ENCODE measurements at places on chromosomes 1 and 21.

- H3K36me3 ChIP-seq, result no peaks in the 10 kb centered on the region
- H3K4me1 ChIP-seq, result peaks cover 26% of the 10 kb centered on the region
- H3K4me3 ChIP-seq, result no peak overlapping the region
- H3K27ac ChIP-seq, result no peak overlapping the region
- no peaks in the 10 kb centered on the region for H3K27me3 ChIP-seq
These were observed 34.6 kb upstream of the CD55 start for GRCh38 chr1:207286786-207287468.

DNA sequence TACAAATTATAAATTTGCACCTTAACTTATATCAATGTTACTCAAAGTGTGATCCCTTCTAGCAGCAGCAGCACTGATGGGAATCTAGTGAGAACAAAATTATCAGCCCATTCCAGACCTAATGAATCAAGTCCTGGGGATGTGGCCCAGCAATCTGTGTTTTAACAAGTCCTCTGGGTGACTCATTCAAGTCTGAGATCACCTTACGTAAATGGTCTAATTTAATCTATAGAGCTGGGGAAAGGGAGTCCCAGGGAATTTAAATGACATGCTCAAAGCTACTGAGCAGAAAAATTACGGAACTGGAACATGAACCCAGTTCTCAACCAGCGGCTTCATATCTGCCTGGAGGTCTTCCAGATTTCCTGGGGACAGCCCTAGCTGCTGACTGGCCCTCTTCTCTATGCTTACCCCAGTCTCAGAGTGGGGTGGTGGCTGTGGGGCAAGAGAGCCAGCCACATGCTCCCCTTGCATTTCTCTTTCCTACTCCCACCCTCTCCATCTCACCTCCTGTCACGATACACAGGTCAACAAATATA, 220.0 kb downstream of the TM2D1 start:
- H3K27me3 ChIP-seq, result no peaks in the 10 kb centered on the region
- no peak overlapping the region for H3K27ac ChIP-seq
- no peak for DNase-seq

DNA sequence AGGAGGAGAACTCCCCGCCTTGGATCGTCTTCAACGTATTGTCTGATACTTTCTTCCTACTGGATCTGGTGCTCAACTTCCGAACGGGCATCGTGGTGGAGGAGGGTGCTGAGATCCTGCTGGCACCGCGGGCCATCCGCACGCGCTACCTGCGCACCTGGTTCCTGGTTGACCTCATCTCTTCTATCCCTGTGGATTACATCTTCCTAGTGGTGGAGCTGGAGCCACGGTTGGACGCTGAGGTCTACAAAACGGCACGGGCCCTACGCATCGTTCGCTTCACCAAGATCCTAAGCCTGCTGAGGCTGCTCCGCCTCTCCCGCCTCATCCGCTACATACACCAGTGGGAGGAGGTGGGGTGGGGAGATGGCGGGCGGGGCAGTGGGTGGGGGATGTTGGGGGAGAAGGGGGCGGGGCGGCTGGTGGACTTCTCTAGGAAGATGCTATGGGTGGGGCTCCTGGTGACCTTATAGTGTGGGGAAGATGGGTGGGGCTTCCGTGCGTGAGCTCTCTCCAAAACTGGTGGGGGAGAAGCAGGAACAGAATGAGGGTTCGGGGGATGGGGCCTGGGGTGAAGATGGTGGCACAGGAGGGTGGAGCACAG, 5.3 kb downstream of the HCN3 start:
- H3K4me3 ChIP-seq, result no peak overlapping the region
- peaks cover 16% of the 10 kb centered on the region for H3K4me1 ChIP-seq
- H3K27ac ChIP-seq, result no peak overlapping the region
- no peak for DNase-seq
- H3K36me3 ChIP-seq, result peaks cover 20% of the 10 kb centered on the region

GRCh38 chr1:201539561-201540431, 869 bp downstream of the NAV1 start:
- H3K4me1 ChIP-seq, result peaks cover 61% of the 10 kb centered on the region
- peak overlapping the region; percentile 13 for H3K27ac ChIP-seq
- H3K36me3 ChIP-seq, result peaks cover 26% of the 10 kb centered on the region
- H3K27me3 ChIP-seq, result no peaks in the 10 kb centered on the region
- H3K4me3 ChIP-seq, result peak overlapping the region; percentile 85

- DNase-seq, result no peak
- H3K36me3 ChIP-seq, result no peaks in the 10 kb centered on the region
- H3K27ac ChIP-seq, result no peak overlapping the region
- no peaks in the 10 kb centered on the region for H3K4me1 ChIP-seq
- H3K27me3 ChIP-seq, result peaks cover 62% of the 10 kb centered on the region
- H3K4me3 ChIP-seq, result no peak overlapping the region
These were observed 184.2 kb downstream of the MATN1 start for GRCh38 chr1:30538993-30539867.

DNA sequence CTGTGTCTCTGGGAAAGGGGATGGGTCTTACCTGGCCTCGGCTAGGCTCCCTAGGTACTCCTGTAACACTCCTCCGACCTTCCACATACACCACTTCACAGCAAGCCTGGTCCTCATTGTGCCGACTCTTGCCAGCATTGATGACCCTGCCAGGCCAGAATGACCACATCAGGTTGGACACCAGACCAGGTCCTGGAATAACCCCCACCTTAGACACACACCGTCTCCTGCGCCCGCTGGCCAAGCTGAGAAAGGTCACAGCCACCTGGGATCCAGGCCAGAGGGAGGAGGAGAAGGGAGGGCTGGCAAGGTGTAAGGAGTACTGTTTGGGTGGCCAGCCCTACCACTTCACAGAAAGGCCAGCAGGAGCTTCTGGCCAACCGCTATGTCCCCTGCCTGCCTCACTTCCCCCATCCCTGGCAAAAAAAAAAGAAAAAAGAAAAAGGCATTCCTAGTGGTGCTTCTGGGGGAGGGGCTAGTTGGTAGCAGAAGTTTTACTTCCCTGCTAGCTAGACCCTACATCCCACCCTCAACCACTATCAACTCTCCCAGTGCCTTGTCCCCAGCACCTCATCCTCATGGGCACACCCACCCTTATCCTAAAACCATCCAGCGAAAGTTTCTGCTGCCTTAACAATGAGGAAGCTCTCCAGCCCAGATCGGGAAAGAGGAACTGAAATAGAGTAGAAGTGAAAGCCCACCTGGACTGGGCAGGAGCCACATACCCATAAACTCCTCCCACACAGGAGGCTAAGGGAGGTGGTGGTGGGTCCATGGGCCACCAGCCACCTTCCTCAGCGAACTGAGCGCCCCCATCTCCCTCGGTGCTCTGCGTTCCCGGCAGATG, 1.4 kb downstream of the PPM1J start:
- no peak overlapping the region for H3K27ac ChIP-seq
- H3K27me3 ChIP-seq, result peaks cover 7% of the 10 kb centered on the region
- peak overlapping the region; percentile 71 for H3K4me3 ChIP-seq
- DNase-seq, result no peak

DNA sequence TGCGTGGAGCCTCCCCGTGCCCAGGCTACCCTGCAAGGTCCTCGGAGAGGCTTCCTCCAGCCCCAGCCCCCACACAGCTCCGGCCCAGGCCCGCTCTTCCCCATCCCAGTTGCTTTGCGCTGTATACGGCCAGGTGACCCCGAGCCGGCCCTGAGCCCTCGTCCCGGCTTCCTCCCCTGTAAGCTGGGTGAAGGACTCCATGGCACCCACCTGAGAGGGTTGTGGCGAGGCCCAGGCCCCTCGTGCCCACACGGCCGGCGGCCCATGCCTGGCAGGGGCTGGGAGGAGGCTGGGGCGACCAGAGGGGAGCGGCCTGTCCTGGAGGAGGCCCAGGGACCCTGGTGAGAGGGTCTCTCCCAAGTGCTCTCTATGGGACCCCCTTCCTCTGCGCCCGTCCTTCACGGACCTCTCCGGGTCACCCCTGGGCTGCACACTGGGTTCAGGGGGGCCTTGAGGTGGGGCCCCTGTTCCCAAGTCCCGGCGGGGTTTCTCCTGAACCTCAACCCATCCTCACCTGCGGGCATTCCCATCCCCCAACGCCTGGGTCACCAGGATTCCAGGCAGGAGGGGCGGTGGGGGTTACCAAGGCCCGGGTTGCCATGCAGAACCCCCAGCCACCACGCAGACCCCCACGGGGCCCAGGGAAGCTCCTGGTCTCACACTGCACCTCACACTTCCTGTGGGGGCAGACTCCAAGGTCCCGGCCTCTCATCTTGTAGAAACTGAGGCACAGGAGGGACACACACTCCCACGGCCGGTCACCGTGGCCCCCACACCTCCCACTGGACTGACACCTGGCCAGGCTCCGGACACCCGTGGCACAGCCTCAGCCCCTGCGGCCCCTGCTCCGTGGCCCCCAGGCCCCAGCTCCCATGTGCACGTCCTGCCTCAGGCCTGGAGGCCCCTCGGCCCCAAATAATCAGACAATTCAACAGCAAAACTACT, 25.2 kb downstream of the COL6A1 start:
- H3K4me1 ChIP-seq, result no peaks in the 10 kb centered on the region
- no peak overlapping the region for H3K27ac ChIP-seq
- H3K27me3 ChIP-seq, result no peaks in the 10 kb centered on the region
- no peak for DNase-seq

- peaks cover 24% of the 10 kb centered on the region for H3K4me1 ChIP-seq
- H3K4me3 ChIP-seq, result no peak overlapping the region
- no peaks in the 10 kb centered on the region for H3K27me3 ChIP-seq
- peak; percentile 71 for DNase-seq
- H3K27ac ChIP-seq, result peak overlapping the region; percentile 61
- H3K36me3 ChIP-seq, result no peaks in the 10 kb centered on the region
These were observed 47.5 kb downstream of the HSF2BP start for GRCh38 chr21:43611598-43612369.

- no peaks in the 10 kb centered on the region for H3K4me1 ChIP-seq
- peak; percentile 86 for DNase-seq
- H3K27me3 ChIP-seq, result no peaks in the 10 kb centered on the region
- no peak overlapping the region for H3K27ac ChIP-seq
These were observed 6.1 kb upstream of the EPHB2 start for GRCh38 chr1:22704440-22705067.

GRCh38 chr1:190176776-190177175, 300.9 kb downstream of the BRINP3 start:
- H3K27ac ChIP-seq, result no peak overlapping the region
- H3K4me1 ChIP-seq, result peaks cover 8% of the 10 kb centered on the region
- no peak for DNase-seq
- no peak overlapping the region for H3K4me3 ChIP-seq
- no peaks in the 10 kb centered on the region for H3K27me3 ChIP-seq

DNA sequence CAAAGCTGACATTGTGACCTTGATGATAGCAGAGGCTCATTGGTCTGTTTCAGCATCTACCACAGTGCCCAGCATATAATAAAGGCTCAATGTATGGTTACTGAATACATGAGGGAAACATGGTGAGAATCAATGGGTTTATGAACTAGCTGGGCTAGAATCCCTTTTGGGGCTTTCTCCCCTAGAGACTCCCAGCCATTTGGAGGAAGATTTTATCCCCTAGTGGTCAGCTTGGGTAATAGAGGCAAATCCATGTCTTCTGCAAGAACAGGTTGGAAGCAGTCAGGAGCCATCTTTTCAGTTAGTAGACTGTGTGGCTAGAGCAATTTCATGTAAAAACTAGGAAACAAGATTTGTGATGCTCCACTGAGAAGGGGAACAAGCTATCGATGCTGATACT, 15.8 kb upstream of the REG4 start:
- no peaks in the 10 kb centered on the region for H3K4me1 ChIP-seq
- no peak overlapping the region for H3K27ac ChIP-seq
- H3K4me3 ChIP-seq, result no peak overlapping the region

DNA sequence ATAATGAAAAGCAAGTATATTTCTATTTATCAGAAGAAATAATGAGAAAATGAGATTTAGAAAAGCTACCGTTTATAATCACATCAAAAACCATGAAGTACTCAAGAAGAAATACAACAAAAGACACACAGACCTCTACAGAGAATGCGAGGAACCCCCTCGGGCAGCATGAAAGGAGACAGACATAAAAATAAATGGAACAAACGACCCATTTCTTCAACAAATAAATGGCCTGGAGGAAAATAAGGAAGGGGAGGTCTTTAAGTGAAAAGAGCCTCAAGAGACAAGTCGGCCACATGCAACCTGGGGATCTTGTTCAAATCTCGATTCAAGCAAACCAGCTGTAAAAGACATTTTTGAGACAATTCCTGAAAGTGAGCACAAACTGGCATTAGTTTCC, 6.0 kb downstream of the CFAP74 start:
- no peaks in the 10 kb centered on the region for H3K4me1 ChIP-seq
- H3K27me3 ChIP-seq, result peaks cover 9% of the 10 kb centered on the region

- peaks cover 17% of the 10 kb centered on the region for H3K4me1 ChIP-seq
- DNase-seq, result no peak
- no peak overlapping the region for H3K27ac ChIP-seq
- H3K27me3 ChIP-seq, result no peaks in the 10 kb centered on the region
These were observed 106.8 kb downstream of the EPHB2 start for GRCh38 chr1:22817462-22817861.

GRCh38 chr1:159924025-159924790, 1.1 kb downstream of the TAGLN2 start:
- peak overlapping the region; percentile 98 for H3K27ac ChIP-seq
- peaks cover 48% of the 10 kb centered on the region for H3K4me1 ChIP-seq
- peak; percentile 95 for DNase-seq
- peaks cover 73% of the 10 kb centered on the region for H3K36me3 ChIP-seq
- H3K27me3 ChIP-seq, result no peaks in the 10 kb centered on the region
- peak overlapping the region; percentile 83 for H3K4me3 ChIP-seq

- peaks cover 67% of the 10 kb centered on the region for H3K4me1 ChIP-seq
- no peak overlapping the region for H3K4me3 ChIP-seq
- DNase-seq, result no peak
These were observed 412.8 kb upstream of the LYPLAL1 start for GRCh38 chr1:218760601-218761570.

DNA sequence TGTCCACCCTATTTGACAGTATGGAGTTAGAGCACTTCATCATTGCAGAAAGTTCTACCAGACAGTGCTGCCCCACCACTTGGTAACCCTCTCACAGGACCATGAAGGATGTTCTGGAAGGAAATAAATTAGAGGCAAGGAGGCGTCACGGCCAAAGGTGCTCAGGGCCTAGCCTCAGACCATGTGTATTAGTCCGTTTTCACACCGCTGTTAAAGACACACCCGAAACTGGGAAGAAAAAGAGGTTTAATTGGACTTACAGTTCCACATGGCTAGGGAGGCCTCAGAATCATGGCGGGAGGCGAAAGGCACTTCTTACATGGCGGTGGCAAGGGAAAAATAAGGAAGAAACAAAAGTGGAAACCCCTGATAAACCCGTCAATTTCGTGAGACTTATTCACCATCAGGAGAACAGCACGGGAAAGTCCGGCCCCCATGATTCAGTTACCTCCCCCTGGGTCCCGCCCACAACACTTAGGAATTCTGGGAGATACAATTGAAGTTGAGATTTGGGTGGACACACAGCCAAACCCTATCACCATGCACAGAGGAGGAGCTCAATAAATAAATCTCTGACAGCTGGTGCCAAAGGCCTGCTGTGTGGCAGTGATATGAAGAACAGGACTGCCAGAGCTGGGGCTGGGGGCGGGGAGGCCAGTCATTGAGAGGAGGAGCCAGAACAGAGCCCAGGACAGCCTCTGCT, 75.8 kb downstream of the FHAD1 start:
- H3K27me3 ChIP-seq, result no peaks in the 10 kb centered on the region
- no peak overlapping the region for H3K4me3 ChIP-seq
- H3K27ac ChIP-seq, result no peak overlapping the region
- no peaks in the 10 kb centered on the region for H3K4me1 ChIP-seq
